ENCODE measurements at places on chromosomes 11 and 22.

DNA sequence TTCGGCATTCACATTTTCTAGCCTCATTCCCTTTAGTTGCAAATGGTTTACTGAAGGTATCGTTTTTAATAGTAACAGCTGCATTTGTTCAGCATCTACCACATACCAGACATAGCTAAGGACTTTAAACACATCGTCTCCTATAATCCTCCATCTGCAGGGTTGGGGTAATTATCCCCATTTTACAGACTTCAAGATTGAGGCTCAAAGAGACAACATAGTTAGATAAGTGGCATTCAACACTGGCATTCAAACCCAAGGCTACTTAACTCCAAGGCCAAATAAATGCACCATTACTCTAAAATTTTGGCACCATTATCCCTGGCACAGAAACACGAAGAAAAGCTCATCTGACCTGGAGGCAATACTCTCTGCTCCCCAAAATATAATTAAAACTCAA is 28.5 kb downstream of the SMCO4 start:
- no peak for DNase-seq

DNA sequence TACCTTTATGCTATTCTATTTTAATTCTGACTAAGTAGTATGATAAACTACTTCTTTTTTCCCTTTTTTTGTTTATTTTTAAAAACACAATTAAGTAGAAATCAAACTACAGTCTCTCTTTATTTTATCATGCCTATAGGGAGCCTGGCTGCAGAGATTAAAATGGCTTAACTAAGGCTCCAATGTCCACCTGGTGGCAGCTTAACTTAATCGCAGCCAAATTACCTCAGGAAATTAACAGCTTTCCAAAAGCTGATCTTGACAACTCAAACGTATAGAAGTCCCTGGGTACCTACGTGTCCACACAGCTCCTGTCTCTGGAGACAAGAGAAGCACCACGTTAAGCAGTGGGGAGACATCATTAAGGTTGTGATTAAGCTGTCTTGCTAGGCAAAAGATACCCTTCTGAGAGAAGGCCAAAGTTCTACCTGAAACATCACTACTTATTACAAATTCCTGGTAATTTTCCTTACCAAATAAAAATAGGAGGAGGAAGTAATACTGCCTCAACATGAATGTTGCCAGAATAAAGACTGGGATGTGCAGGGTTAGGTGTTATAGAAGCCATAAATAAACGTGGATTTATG is 63.2 kb upstream of the SNX19 start:
- peak; percentile 20 for DNase-seq

GRCh38 chr11:128857341-128857740 is 9.8 kb downstream of the KCNJ1 start:
- DNase-seq: no peak

- no peak for DNase-seq
Measured at GRCh38 chr11:116615211-116615865, 157.4 kb downstream of the BUD13 start.

- no peak for DNase-seq
Measured at GRCh38 chr11:132980670-132981069, 551.6 kb downstream of the OPCML start.

DNA sequence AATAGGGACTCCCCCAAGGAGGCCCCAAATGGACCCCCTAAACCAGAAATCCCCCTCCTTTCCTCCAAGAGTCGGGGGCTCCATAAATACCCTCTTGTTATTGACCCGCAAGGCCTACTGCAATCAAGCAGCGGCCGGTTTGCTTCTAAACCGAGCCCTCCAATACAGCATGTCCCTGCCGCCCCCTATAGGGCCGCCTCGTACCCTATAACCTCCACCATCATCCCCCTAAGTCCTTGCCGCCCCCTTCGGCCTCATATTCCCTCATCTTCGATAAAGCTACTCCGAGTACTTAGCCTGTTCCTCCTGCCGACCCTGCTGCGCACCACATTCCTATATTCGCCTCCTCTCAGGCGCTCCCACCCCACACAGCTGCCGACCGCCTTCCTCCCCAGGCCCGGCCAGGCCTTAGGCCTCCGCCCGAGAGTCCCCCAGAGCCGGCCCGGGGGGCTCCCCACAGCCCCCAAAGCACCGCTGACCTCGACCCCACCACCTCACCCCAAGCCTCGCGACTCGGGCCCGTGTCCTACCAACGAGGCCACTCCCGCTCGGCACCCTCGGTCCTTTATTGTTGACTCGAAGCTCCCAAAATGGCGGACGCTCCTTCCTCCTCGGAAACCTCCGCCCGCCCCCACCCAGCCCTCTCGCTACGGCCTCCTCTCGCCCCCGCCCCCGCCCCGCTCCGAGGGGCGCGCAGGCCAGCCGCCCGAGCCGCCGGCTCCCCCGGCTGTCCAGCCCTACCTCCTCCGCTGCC is 430 bp downstream of the DDX6 start:
- DNase-seq: peak; percentile 66

- DNase-seq: no peak
Measured at GRCh38 chr11:102630598-102631448, 5.7 kb upstream of the MMP20 start.

GRCh38 chr11:118572981-118573550 is 857 bp downstream of the ARCN1 start:
- DNase-seq: peak; percentile 58

- no peak for DNase-seq
Measured at GRCh38 chr22:40766956-40767355, 52.2 kb downstream of the SLC25A17 start.

GRCh38 chr22:17084554-17085276 is at the start of gene IL17RA:
Gene IL17RA, plus strand, starts transcription at chr22:17085000. Its CDS starts 92 bp downstream, at chr22:17085092.
- DNase-seq: peak; percentile 89

DNA sequence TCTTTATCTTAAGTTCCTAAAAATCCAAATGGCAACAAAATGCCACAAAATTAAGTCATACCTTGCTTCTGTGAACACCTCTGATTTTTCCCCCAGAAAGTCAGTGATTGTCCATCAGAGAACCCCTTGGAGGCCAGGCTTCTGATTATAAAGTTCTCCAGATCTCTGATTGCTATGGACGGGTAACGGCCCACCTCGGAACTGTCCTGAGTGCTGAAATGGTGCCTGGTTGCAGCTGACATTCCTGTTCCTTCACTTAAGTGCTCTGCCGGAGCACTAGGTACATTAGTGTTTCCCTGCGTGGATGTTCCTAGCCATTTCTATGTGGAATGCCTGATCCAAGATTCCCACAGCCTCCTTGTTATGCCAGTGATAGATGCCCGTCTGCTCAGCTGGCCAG is 85.0 kb downstream of the CHST1 start:
- peak; percentile 41 for DNase-seq

DNA sequence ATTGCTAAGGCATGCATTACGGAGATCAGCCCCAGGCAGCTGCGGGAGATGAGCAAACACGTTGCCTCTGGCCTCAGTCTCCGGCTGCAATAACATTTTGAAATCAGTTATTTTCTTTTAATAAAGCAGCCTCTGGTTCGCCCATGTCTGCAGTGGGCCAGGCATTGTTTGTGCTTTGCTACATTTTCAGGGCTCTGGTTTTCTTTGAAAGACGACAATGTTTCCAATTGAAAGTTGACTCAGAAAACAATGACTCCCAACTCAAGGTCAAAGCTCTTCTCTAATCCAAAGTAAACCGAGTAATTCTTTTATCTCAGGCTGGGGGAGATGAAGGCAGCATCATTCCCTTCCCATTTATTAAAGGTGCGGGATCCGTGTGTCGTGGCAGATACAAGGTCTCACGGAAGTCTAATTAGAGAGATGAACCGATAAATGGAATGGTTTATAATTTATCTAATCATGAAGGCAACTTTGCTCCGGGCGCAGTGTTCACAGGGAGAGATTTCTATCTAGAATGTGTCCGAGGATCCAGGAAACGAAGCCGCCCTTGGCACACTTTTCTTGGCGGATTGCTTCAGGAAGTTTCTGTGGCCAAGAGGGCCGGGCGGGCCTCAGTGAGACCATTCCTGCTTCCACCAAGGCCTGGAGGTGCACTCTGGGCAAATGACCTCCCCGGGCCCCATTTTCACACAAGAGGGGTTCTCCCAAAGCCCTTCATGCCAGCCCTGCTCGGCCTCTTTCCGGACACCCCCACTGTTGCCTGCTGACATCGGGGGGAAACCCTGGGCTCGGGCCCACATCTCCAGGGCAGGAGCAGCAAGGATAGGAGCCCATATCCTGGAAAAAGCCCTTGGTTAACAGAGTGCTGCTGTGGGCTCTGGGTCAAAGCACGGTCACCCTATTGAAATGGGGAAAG is 811.4 kb downstream of the BRD1 start:
- no peak for DNase-seq

- peak; percentile 96 for DNase-seq
Measured at GRCh38 chr11:101686514-101686913, 102.7 kb upstream of the TRPC6 start.

- DNase-seq: no peak
Measured at GRCh38 chr11:44954051-44954906, 3.6 kb upstream of the TP53I11 start.

- DNase-seq: no peak
Measured at GRCh38 chr11:68118706-68119448, 2.3 kb downstream of the CHKA start.

GRCh38 chr11:2311353-2312133 is 9.7 kb downstream of the TSPAN32 start:
- DNase-seq: no peak

DNA sequence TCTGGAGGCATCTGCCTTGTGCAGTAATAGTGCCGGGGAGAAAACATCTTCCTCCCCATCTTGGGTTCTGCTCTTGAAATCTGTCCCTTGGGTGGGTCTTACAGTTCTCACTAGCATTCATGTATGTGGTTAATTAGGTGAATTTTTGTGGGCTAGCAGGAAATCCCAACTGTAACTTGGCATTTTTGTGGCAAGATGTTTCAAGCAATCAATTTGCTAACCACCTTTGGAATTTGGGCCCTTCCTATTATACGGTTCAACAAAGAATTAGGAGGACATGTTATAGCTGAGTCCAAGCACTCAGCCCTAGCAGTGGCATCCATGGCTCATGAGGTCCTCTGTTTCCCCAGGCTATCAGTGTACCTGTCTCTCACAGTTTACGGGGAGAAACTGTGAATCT is 89.1 kb upstream of the MTNR1B start:
- peak; percentile 80 for DNase-seq

GRCh38 chr22:41939981-41940831 is 6.7 kb downstream of the CENPM start:
- no peak for DNase-seq

DNA sequence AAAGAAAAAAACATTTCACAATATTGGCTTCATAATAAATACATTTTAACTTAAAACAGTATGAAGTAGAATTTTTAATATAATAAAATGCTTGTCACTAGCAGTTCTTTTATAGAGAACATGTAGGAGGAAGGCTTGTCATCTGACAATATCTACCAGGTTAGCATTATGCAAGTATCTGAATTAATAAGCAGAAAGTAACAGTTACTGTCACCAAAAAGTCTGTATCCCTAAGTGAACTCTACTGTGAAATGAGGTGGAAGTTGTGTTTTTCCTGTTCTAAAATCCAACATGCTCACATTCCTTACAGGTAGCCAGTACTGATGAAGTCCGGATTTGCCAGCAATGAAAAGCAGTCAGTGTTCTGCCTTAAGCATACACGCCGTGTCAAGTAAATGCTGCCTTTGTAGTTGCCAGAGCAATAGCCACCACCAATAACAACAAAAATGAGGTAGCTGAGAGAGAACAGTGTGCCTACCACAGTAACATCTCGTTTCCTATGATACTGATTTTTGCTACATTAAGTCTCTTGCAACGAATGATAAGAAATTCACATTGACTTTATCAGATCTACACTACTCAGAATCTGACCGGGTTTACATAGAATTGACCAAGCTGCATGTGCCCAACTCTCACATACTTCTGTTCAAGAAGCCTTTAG is 95.5 kb downstream of the SIK3 start:
- no peak for DNase-seq

GRCh38 chr11:61897387-61898246 is 6.3 kb upstream of the FADS3 start:
- peak; percentile 61 for DNase-seq

- no peak for DNase-seq
Measured at GRCh38 chr22:44622679-44623078, 79.3 kb upstream of the PRR5 start.

- DNase-seq: no peak
Measured at GRCh38 chr11:125378083-125378482, 118.0 kb downstream of the FEZ1 start.

GRCh38 chr11:67505605-67506396 is 638 bp upstream of the PITPNM1 start:
- peak; percentile 89 for DNase-seq

DNA sequence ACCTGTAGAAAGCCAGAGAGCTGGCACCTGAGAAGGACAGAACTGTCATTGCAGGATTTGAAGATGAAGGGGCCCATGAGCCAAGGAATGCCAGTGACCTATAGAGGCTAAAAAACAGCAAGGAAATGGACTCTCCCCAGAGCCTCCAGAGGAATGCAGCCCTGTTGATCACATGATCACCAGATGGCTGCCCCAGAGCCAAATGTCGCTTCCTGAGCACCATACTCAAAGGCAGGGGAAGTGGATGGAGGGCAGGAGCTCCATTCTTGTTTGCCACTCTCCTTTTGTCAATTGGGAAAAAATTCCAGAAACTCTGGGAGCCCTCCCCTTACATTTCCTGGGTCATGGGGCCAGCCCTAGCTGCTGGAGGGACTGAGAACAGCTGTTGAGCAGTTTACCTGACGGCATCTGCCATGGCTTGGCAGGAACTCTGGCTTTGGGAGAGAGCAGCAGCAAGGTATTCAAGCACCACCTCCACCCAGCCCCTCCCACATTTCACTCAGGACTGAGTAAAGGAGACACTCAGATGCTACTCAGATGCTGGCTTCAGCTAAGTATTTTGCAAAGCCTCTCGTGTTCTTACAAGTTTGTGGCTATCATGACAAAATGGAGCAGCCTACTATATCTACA is 46.9 kb downstream of the DKK3 start:
- DNase-seq: no peak

- peak; percentile 59 for DNase-seq
Measured at GRCh38 chr11:61899146-61899841, 7.9 kb upstream of the FADS3 start.

GRCh38 chr11:121563003-121563402 is 110.2 kb upstream of the SORL1-AS1 start:
- no peak for DNase-seq

DNA sequence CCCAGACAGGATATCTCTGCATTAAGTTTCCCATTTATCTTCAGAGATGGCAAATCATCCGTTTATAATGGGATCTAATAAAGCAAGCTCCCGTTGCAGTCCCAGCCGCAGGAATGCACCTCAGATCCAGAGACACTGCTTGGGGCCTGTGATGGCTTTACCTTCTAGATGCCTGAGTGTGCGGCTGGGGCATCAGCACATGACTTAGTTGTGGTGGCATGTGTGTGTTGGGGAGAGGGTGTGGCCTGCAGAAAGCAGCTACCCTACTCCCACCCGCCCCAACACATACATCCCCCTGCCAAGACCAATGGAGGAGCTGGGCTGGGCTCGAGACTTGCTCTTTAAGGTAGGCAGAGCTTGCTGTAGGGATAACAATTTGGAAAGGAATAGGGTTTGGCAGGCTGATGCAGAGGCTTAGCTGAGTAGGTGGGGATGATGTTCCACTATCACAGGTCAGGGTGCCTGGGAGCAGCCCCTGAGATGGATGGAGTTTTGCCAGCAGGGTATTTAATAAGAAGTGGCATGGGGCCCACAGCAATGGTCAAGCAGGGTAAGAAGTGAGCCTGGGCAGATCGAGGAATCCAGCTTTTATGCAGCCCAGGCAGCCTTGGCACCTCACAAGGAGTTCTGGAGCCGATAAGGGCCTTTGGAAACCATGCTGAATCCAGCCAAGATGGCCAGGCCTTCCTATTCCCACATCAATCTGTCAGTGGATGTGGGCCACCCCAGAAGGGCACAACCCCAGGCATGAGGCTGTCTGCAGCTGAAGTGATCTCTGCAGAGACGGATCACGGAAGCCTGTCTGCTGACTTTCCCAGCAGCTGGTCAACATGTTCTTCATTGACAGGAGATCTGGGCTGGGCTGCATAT is 601.3 kb downstream of the BUD13 start:
- no peak for DNase-seq

GRCh38 chr11:45538363-45538762 is 127.1 kb downstream of the CHST1 start:
- no peak for DNase-seq
